ENCODE measurements at places on chromosomes 1 and 21. TPM values are rescaled to one million over a fixed set of nuclear protein-coding genes. Genes with fewer than 3 reads are reported as not detected.

Gene ADCY10
- total RNA-seq: 0.28 TPM

Gene LMOD1
- 0.74 TPM for total RNA-seq

DNA sequence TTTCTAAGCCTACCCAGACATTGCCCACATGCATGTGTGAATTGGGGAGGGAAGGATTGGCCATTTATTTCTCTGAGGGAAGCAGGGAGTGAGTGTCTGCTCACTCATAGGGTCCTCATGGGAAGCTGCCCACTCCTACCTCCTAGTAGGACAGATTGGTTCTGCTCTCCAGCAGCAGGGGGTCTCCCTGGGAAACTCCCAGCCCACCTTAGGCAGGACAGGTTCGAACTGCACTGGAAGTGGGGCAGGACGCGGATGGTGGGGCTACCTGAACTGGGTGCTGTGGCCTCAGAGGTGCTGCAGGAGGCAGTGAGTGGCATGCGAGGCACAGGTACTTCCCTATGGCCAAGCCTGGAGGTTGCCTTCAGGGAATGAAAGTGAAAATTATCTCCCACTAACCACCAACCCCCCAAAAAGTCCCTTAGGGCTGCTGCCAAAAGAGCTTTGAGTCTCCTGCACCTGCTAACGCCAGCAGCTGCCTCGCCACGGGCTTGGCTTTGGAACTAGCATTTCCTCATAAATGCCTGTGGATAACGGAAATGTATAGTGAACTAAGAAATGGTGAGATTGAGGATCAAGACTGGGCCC is 157.0 kb upstream of the COA6 start:
- no peak for DNase-seq
- H3K27ac ChIP-seq: no peak overlapping the region
- H3K36me3 ChIP-seq: no peaks in the 10 kb centered on the region
- no peaks in the 10 kb centered on the region for H3K27me3 ChIP-seq
- H3K4me3 ChIP-seq: no peak overlapping the region
- H3K4me1 ChIP-seq: peaks cover 13% of the 10 kb centered on the region

GRCh38 chr1:52426371-52426770 is 22.0 kb downstream of the PRPF38A start:
- peak; percentile 17 for DNase-seq
- H3K27me3 ChIP-seq: no peaks in the 10 kb centered on the region
- H3K4me1 ChIP-seq: peaks cover 25% of the 10 kb centered on the region
- no peak overlapping the region for H3K4me3 ChIP-seq
- peak overlapping the region; percentile 44 for H3K27ac ChIP-seq

DNA sequence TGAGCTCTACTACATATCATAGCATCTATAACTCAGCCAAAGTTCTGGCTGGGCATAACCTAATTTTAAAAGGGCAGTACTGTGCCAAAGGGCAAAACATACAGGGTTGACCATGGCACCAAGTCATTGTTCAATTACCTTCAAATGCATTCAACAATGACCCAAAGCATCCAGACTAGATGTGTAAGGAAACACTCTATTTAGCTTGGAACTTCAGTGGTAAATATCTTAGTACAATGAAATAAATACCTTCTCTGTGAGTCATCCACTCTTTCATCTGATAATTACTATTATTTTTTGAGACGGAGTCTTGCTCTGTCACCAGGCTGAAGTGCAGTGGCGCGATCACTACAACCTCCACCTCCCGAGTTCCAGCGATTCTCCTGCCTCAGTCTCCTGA is 70.0 kb downstream of the NVL start:
- no peaks in the 10 kb centered on the region for H3K36me3 ChIP-seq
- peak; percentile 45 for DNase-seq
- H3K4me3 ChIP-seq: no peak overlapping the region
- peaks cover 7% of the 10 kb centered on the region for H3K4me1 ChIP-seq
- H3K27ac ChIP-seq: no peak overlapping the region
